Omental fat pad (tissue), 4 donors: ENCODE measurements at places on chromosomes 2 and 18. TPM values are rescaled to one million over a fixed set of nuclear protein-coding genes. Genes with fewer than 3 reads are reported as not detected.

Gene LINC00305
- not detected for total RNA-seq

Gene SCN7A
- 19.9 TPM for total RNA-seq

Gene CFAP65
- not detected for total RNA-seq

Gene KLHL29
- total RNA-seq, result 19.5 TPM

Gene RNMT
- 20.5 TPM for total RNA-seq

Gene DPYSL5
- total RNA-seq, result not detected

Gene CIB4
- total RNA-seq, result not detected

Gene HOXD11
- not detected for total RNA-seq

DNA sequence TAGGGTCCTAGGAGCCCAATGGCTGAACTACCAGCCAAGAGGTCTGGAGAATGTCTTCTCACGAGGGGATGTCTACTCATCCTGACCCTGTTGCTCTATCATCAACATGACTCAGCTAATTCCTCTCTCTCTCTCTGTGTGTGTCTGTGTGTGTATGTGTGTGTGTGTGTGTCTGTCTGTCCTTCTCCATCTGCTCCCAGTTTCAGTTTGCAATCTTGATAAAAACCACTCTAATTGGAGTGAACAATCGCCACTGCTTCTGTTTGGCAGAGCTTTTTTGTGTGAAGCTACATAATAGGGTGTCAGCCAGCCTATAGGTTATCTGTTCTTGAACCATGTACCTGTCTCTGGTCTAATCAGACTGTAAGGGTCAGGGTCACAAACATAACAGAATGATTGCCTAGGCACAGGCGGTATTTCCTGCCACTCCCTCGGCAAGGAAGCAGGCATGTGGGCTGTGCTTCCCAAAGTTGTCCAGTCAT, 219.8 kb downstream of the SH3BP4 start:
- DNase-seq, result no peak

- no peak for DNase-seq
Observed at GRCh38 chr2:118510807-118511206, 336.6 kb downstream of the EN1 start.

GRCh38 chr2:8462899-8463648, 218.8 kb upstream of the ID2 start:
- no peak for DNase-seq

DNA sequence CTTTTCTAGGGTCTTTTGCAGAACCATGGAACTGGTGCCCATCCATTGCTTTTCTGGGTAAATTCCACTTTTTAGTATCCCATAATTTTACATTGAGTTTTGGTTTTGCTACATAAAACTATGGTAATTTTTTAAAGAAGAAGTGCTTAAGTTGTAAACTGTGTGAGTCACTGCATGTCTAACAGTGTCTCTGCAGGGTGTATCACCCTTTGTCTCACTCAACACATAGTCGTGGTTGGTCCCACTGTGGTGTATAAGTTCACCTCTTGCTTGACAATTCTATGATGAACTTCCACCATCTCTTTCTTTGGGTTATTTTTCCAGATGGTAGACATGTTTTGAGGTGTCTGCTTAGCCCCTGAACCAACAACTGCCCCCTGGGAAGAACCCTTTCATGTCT, 10.5 kb downstream of the SCTR start:
- DNase-seq, result no peak

DNA sequence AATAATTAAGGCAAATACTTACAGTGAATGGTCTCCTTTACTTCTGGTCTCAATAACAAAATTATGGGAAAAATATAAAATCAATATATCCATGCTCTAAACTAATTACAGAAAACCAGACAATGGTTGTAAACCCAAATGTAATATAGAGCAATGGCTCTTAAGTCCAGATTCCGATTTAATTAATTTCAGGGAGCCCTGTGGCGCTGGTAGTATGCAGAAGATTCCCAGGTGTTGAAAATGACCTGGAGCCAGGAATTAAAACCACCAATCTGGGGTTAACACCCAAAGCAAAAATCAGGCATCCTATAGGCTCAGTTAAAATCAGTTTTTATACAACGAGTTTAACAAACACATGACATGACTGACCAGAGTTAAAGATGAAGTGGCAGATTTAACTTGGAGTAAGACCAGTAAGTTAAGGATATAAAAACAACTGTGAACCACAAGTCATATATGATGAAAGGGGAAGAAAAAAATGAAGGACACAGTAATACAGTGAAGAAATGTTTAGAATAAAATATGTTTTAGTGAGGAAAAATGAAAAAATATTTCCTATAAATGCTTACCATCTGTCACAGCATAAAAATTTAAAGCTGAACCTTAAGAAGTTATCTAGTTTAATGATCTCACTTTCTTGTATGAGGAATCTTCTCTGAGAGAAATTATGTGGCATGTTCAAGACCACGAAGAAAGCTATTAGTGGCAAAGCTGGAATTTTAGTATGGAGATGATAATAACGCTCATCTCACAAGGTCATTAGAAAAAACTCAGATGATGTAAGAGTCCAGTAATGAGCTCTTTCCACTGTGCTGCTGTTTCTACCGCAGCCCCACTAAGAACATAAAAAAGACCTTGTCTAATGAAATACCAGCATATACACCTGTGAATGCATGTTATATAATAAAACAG, 45.8 kb upstream of the FLACC1 start:
- no peak for DNase-seq

DNA sequence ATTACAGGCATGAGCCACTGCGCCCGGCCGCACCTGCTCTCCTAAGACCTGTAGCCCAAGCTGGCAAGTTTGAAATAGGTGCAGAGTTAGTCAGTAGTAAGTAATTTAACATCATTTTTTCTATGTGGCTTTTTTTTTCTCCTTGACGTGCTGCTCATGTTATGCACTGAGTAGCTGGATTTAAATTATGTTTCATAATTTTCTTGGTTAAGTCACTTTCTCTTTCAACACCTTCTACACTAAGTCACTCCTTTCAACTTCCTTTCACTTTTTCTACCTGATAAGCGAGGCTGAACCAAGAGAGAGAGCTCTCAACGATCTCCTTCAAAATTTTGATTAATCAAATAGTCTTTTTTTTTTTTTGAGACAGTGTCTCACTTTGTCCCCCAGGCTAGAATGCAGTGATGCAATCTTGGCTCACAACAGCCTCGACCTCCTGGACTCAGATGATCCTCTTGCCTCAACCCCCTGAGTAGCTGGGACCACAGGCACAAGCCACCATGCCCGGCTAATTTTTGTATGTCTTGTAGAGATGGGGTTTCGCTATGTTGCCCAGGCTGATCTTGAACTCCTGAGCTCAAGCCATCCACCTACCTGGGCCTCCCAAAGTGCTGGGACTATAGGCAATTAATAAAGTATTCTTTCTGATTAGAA, 13.1 kb downstream of the CASP8 start:
- no peak for DNase-seq

GRCh38 chr2:127580167-127581049, 44.9 kb downstream of the MYO7B start:
- no peak for DNase-seq

GRCh38 chr2:45963816-45964215, 312.3 kb downstream of the PRKCE start:
- DNase-seq, result no peak

DNA sequence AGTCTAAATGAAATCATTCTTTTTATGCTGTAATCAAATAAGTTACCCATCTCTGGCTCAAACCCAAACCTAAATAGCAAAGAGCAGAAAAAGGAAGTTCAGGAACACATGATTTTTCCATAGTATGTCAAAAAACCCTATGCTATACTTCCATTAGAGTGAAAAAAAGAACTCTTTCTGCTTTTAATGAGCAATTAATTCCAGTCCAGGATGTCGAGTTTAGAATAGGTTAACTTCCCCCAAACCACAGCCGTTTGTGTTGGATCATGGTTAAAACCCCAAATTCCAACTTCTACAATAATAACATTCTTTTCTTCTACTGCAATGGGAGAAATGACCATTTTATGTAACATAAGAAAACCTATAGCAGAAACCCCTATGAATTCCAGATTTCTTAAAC, 171.1 kb upstream of the NRP2 start:
- no peak for DNase-seq

GRCh38 chr2:127887082-127887775, 1.5 kb upstream of the AMMECR1L start:
- DNase-seq, result no peak

- DNase-seq, result no peak
Observed at GRCh38 chr2:133342286-133343017, 225.8 kb downstream of the NCKAP5 start.

DNA sequence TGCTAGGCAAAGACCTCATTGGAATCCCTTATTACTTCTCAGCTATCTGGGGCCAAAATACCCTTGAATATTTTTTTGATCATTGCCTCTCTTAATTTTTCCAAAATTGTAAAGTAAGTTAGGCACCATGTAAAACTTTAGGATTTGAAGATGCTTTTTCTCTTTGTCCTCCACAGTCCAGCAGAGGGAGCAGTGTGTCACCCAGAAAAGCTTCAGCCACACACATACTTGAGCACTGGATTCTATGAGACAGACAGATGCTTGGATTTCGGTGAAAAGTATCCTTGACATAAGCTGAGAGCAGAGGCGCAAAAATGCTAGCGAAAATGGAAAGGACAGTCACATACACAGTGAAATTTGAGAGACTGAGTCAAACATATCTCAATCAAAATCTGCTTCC, 74.7 kb upstream of the KCNJ3 start:
- no peak for DNase-seq

DNA sequence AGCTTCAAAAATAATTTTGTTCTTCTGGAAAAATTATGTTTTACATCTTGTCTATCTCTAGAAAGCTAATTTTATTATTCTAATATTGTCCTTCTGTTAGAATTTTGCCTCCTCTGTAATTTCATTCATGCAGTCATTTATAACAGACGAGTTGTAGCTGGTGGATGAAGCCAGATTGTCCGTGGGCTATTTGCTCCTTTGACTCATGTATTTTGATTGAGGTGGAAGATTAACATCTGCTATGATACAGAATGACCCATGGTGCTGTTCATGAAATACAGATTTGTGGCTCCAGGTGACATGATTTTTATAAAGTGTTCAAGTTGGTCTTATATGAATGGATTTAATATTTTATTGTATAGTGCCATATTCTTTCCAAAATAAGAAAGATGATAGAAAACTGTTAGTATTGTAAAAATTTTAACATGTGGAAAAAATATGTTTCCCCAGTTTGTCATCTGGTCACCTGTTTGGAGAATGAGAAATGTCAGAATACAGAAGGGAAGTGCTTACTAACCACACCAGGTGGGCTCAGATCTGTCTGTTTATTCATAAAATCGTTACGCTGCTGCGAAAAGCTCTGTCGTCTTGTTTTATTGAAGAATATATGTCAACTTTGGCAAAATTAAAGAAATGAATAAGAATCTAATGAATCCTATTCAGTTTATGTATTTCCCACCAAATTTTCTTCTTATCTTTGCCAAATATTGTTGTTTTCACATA, 20.4 kb upstream of the L3MBTL4 start:
- DNase-seq, result no peak

GRCh38 chr18:46070815-46071652, 1.0 kb downstream of the PSTPIP2 start:
- no peak for DNase-seq

DNA sequence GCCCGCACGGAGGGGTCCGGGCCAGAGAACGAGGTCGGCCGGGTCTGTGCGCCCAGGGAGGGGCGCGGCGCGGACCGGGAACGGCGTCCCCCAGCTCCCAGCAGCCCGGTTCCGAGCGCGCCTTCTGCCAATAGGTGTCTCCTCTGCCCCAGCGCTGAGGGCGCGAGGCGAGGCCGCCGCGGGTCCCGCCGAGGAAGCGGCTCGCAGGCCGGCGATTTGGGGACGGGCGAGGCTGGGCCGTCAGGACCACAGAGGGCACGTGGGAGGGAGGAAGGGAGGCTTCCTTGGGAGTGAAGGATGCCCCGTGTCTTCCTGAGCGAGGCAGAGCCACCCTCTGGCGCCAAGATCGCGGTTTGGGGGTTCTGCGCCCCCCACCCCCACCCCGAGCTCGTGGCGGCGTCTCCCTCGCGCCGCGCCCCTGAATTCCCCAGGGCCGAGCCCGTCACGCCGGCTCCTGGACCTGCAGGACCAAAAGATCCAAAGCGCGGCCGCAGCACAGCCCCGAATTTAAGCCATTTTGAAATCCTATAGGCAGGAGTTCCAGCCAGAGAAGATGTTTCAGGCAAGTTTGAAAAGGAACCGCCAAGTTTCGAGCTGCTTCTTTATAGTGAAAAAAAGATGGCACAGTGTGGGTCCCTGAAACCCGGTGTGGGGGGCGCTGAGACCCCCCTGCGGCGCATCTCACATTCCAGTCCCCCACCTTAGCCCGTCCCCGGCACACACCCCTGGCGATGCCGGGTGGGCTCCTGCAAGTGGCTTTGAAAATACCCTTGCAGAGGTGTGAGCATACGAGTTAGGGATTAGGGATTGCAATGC, 909 bp downstream of the NFATC1 start:
- DNase-seq, result no peak

GRCh38 chr2:69545477-69545932, 98.0 kb downstream of the AAK1 start:
- DNase-seq, result no peak

DNA sequence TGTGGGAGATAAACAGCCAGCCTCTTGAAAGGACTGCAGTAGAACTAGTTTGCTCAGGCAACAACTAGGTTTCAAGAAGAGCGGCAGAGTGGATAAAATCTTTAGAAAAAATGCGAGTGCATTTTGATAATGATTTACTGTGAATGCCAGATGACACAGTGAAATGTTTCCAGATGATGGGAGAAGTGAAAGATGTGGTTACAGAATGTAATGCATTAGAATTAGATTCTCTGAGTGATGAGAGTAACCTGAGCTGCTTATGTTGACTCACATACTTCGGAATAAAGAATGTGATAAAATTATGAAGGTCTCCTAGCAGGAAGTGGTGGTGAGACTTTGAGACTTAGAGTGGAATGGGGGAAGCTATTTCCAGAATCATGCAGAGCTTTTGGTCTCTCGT, 184.3 kb downstream of the GULP1 start:
- DNase-seq, result no peak

DNA sequence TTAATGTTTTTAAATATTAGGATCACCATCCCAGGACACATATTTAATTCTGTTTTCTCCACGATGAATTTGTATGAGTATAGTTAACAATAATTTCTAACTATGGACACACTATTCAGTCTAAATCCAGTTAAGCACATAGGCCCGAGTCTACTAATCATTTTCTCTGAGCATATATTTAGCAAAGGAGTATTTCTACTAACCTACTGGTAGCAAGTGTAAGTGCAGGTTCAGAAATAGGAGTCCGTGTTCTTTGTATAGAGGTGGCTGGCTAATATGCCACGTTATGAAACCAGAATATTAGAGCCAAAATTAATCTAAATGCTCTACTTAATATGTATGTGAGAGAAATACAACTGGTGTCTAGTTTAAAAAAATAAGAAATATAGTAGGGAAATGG, 416.6 kb upstream of the NXPH2 start:
- no peak for DNase-seq

- no peak for DNase-seq
Observed at GRCh38 chr2:233317196-233317943, 9.8 kb downstream of the SAG start.

DNA sequence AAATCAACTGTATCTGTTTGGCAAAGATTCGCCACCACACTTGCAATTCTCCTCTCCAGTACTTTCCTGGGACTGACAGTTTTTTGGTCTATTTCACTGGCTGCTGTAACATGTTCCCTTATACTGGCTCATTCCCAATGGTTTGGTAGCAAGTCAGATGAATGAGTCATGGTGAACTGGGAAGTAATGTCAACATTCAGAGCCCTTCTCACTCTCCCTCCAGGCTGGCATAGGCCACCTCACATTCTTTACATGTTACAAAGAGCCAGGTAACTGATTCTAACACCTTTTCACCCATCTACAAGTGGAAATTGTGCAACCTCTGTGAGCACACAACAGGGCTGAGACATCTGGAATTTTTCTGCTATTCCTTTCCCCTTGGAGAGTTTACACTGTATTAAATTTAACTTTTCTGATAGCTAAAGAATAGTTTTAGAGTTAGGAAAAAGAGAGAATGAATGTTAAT, 111.3 kb upstream of the TLK1 start:
- no peak for DNase-seq
